ENCODE measurements at places on chromosomes 12 and 14. TPM values are rescaled to one million over a fixed set of nuclear protein-coding genes. Genes with fewer than 3 reads are reported as not detected.

LALBA gene
- total RNA-seq: not detected

MMP17 gene
- not detected for total RNA-seq

NAV3 gene
- not detected for total RNA-seq

MUCL1 gene
- not detected for total RNA-seq

PLCZ1 gene
- total RNA-seq: not detected

HHIPL1 gene
- total RNA-seq: not detected
